Activated naive CD8-positive, alpha-beta T cell treated with anti-CD3 and anti-CD28 coated beads for 36 hours (primary cell): ENCODE measurements at places on chromosomes 12 and 14.

GRCh38 chr12:44088647-44089046 is 252.8 kb downstream of the TMEM117 start:
- DNase-seq, result no peak

- no peak for DNase-seq
These were observed 17.0 kb upstream of the WNT5B start for GRCh38 chr12:1611803-1612572.

DNA sequence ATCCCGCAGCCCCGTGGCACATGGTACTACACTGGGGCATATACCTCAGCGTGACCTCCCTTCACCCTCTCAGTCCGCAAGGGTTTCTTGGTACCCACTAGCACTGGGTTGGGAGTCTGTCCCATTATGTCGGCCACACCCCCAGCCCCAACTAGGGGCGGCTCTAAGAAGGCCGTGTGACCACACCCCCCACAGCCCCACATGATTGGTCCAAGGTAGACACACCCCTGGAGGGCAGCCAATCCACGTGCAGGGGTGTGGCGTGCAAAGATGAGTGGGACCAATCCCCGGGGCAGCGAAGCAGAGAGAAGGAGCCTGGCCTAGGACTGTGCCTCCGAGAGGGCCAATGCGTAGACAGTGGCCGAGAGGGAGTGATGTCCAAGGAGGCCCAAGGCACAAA is 34.6 kb upstream of the BEGAIN start:
- DNase-seq, result no peak

DNA sequence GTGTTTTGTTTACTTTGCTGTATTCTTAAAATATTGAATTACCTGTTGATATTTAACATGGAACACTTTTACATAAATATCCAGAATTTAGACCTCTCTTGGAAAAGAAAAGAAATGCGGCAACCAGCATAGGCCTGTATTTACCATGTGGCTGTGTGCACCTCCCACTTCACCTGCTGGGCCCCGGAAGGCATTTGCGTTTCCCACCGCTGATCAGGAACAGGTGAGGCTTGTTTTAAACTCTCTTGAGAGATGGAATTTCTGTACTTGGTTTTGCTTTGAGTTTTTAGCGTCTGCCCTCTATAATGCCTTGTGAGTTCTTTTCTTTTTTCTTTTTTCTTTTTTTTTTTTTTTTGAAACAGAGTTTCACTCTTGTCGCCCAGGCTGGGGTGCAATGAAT is 124.2 kb downstream of the GLT1D1 start:
- no peak for DNase-seq

DNA sequence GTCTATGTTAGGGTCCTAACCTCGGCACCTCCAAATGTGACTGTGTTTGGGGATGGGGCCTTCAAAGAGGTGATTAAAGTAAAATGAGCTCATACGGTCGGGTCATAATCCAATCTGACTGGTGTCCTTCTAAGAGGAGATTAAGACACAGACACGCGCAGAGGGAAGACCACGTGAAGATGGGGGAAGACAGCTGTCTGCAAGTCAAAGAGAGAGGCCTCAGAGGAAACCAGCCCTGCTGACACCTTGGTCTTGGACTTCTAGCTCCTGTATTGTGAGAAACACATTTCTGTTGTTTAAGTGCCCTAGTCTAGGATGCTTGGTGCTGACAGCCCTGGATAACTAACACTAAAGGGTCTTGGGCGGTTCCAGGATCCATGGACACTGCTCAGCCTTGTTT is 109.6 kb downstream of the DICER1 start:
- DNase-seq, result no peak

- no peak for DNase-seq
These were observed 26.3 kb downstream of the ALKBH1 start for GRCh38 chr14:77681196-77682157.

- no peak for DNase-seq
These were observed 139.7 kb downstream of the RIMBP2 start for GRCh38 chr12:130576371-130576816.

DNA sequence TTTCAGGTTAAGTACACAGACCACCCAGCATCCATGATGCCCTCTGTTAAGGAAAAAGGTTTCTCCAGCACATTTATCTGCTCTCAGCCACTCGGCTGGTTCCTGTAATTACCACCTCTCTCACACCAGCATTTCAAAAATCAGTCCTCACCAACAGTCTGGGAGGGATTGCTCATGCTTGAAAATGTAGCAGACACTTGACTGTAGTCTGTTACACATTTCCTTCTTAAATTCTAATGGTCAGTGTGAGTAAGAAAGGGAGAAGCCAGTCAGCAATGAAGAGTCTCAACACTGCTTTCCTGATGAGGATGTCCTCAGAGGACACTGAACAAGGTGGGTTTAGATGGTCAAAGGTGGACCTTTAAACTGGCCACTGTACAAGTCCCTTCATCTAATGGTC is 6.0 kb downstream of the ZBTB39 start:
- DNase-seq, result no peak

- DNase-seq, result no peak
These were observed 298.4 kb downstream of the NUAK1 start for GRCh38 chr12:105840384-105840783.

- no peak for DNase-seq
These were observed 183.1 kb upstream of the FBXO33 start for GRCh38 chr14:39615352-39615751.

DNA sequence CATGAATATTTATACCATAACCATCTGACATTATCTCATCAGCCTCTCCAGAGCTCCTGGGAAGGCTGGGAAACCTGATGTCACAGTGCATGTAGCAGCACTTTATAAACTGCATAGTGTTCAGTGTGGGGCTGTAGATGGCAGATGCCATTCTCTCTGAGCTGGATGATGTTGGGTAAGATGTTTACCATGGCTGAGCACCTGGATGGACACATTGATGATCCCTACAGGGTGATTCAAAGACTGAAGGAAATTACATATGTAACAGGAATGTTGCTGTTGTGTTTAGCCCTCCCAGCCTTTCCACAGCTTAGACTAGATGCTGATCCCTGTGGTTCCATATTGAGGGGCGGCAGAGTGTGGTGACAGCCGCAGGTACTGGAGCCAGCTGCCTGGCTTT is 37.4 kb downstream of the IFT43 start:
- DNase-seq, result no peak

- no peak for DNase-seq
These were observed 276.8 kb upstream of the TMPO start for GRCh38 chr12:98238515-98239130.

DNA sequence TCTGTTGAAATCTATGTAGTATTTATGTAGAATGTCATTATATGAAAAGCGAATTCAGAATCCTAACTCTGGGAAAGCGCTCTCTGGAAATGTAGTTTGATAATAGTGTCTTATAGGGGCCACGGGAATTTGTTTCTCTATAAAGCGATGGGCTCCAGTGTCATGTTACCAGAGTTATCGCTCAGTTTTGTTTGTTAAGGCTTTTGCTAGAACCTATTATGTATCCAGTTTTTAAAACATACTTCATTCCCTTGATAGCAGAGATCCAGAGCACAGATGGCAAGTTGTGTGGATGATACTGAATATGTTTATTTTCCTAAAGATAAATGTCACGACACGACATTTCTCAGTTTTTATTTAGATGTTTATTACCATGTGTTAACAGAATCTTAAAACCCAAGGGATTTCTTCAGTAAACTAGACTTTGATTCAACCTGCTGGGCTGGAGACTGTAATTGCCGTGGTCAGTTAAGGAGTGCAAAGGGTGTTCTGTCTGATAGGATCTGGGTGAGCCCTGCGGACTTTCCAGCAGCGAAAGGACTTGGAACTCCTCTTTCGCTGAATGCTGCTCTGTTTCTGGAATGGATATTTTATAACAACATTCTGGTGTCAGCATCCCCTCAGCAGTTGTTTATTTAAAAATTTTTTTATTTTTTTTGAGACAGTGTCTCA is 1.7 kb upstream of the DNAH10 start:
- DNase-seq, result no peak

DNA sequence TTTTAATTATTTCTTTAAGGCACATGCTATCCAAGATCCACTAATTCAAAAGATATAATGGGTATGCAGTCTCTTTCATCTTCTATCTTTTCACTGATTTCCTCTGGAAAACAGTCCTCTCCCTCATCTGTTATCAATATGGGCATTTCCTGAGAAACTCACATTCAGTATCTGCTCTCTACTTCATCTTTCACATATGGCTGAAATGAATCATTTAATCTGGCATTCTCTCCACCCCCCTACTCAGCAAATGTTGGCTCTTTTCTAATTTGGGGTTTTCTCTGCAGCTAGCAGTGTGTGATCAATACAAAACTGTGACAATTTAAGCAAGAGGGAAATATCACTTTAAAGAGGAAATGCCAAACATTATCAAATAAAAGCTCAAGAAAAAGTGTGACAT is 157.1 kb upstream of the TMTC1 start:
- no peak for DNase-seq

DNA sequence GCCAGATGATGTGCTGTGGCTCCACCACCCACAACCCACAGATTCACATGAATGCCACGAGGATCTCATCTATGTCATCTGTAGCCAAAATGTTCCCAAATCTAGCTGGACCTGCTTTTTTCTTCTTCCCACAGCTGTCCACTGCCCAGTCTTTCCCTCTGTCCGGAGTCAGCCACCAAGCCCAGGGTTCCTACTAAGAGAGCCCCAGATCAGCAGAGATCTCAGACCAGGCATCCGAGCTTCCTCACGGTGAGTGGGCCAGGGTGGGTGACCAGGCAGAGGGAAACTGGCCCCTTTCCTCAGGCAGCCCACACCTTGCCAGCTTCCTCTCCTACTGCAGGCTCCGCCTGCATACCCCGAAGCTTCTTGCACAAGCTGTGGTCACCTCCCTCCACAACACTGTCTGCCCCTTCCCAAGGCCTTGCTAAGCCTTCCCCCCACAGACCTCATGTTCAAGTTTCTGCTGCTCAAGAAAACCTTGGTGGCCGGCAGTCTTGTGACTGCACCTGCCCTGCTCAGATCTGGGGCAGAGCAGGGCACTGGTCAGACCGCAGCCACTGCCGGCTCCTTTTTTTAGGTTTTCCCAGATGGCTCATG is 81.4 kb downstream of the ACTN1 start:
- no peak for DNase-seq

DNA sequence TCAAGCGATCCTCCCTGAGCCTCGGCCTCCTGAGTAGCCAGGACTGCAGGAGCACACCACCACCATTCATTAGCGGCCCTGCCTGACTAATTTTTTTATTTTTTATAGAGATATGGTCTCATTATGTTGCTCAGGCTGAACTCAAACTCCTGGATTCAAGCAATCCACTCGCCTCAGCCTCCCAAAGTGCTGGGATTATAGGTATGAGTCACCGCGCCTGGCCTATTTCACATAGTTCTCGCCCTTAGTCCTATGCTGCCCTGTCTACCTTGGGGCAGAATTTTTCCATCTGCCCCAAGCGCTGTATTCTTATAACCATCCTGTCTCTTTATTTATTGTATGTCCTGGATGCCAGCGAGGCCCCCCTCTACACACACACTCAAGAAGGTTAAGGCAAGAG is 50.9 kb upstream of the BCL2L14 start:
- DNase-seq, result no peak

DNA sequence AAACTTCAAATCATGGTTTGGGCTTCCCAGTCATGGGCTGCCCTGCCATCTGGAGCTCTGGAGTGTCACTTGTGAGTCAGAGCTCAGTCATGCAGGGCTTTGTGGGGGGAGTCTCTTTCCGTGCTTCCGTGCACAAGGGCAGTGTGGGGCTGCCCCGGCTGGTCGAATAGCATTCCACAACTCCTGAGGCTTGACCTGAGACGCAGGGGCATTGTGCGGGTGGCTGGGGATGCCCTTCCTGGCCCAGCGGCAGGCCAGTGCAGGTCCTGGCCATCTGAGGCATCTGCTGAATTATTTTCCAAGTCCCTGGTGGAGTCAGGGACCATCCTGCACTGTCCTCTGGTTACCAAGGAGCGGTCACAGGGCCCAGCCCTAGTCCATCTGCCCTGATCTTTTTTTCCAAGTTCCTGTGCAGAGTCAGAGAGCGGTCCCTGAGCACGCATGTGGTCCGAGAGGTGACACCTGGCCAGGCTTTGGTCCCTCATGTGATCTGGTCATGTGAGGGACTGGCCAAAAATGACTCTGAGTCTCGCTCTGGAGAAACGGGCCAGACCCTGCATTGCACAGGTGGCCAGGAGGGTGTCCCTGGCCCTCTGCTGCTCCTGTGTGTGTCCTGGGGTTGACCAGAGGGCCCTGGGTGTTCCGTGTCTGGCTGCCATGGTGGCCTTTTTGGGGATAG is 167.0 kb upstream of the ALG10B start:
- DNase-seq, result no peak

GRCh38 chr12:84605983-84606382 is 306.6 kb downstream of the SLC6A15 start:
- no peak for DNase-seq

DNA sequence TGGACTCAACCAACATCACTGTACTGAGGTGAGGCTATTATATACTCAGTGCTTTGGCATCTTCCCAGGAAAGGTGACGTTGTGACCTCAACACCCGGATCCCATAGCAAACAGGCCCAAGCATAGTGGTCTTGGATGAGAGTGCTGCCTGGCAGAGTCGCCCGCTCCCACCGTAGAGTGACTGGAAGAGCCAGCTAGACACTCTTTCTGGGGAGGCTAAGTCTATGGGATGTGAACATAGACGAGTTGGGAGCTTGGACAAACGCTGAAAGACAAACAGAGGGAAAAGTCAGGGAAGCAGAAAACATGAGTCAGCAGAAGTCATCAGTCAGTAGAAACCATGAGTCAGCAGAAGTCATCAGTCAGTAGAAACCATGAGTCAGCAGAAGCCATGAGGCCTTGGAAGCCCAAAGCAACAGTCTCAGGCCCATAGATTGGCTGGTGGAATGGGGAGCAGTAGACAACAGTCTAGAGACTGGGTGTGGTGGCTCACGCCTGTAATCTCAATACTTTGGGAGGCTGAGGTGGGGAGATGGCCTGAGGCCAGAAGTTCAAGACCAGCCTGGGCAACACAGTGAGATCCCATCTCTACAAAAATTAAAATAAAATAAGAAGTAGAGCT is 66.4 kb upstream of the MAP1LC3B2 start:
- no peak for DNase-seq
